Thymus (tissue), 14 donors: ENCODE measurements at places on chromosomes 12 and 14. TPM values are rescaled to one million over a fixed set of nuclear protein-coding genes. Genes with fewer than 3 reads are reported as not detected.

PYGL gene
- 6.8 TPM for total RNA-seq

ITGB7 gene
- 18.9 TPM for total RNA-seq

JAG2 gene
- 8.8 TPM for total RNA-seq

TMCC3 gene
- total RNA-seq = 3.0 TPM

NEUROD4 gene
- total RNA-seq = 0.09 TPM

C2CD5 gene
- total RNA-seq = 26.5 TPM

SLC2A3 gene
- total RNA-seq = 37.6 TPM

CSRP2 gene
- total RNA-seq = 51.8 TPM

ABCC9 gene
- 4.4 TPM for total RNA-seq

C14orf119 gene
- total RNA-seq = 52.9 TPM

TAS2R8 gene
- total RNA-seq = not detected

ADAMTS20 gene
- total RNA-seq = 0.09 TPM

FGF23 gene
- 0.05 TPM for total RNA-seq

MANSC4 gene
- total RNA-seq = 0.14 TPM

OR6C2 gene
- total RNA-seq = not detected

KCNH5 gene
- total RNA-seq = 0.38 TPM

SALL2 gene
- total RNA-seq = 4.9 TPM

ZBTB39 gene
- total RNA-seq = 5.1 TPM

C1QL4 gene
- total RNA-seq = 0.05 TPM

TAS2R19 gene
- total RNA-seq = 2.0 TPM

FBLN5 gene
- 32.2 TPM for total RNA-seq

GNG2 gene
- total RNA-seq = 49.4 TPM

ATG14 gene
- 8.1 TPM for total RNA-seq

SMOC1 gene
- 0.19 TPM for total RNA-seq

CIROP gene
- 0.05 TPM for total RNA-seq

AICDA gene
- total RNA-seq = 0.42 TPM

DENR gene
- total RNA-seq = 42.1 TPM

NFKBIA gene
- 166 TPM for total RNA-seq

WASHC4 gene
- total RNA-seq = 34.9 TPM

CCDC196 gene
- total RNA-seq = 0.14 TPM

RHNO1 gene
- 34.6 TPM for total RNA-seq

ARHGEF40 gene
- total RNA-seq = 6.9 TPM

RNASE1 gene
- total RNA-seq = 200 TPM

PRB2 gene
- total RNA-seq = 0.05 TPM

VTI1B gene
- total RNA-seq = 37.1 TPM

PAWR gene
- 8.7 TPM for total RNA-seq

PRH2 gene
- 0.80 TPM for total RNA-seq

PLBD1 gene
- total RNA-seq = 9.5 TPM

LRP1-AS gene
- total RNA-seq = not detected

HOXC10 gene
- not detected for total RNA-seq
